Posterior cingulate gyrus (tissue), 11 donors: ENCODE measurements at places on chromosomes 1 and 21.
A peak's percentile ranks its signal among the peaks of the same experiment; 100 is the strongest.

DNA sequence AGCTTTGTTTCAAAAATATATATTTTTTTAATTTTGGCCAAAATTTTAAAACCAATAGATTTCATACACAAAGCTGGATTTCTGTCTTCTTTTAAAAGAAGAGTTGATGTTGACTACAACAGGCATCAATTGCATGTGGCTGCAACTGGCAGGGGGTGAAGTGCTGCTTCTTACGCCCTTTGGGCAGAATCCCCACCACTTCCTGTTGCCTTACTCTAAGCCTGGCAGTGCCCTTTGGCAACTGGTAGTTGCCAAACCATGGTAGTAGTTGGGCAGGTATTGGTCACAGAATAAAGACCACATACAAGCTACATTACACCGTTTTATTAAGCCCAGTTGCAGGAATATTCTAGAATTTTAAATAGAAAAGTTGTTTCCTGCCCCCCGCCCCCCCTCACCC lies 17.0 kb downstream of the LAMC2 start:
- no peak for DNase-seq

DNA sequence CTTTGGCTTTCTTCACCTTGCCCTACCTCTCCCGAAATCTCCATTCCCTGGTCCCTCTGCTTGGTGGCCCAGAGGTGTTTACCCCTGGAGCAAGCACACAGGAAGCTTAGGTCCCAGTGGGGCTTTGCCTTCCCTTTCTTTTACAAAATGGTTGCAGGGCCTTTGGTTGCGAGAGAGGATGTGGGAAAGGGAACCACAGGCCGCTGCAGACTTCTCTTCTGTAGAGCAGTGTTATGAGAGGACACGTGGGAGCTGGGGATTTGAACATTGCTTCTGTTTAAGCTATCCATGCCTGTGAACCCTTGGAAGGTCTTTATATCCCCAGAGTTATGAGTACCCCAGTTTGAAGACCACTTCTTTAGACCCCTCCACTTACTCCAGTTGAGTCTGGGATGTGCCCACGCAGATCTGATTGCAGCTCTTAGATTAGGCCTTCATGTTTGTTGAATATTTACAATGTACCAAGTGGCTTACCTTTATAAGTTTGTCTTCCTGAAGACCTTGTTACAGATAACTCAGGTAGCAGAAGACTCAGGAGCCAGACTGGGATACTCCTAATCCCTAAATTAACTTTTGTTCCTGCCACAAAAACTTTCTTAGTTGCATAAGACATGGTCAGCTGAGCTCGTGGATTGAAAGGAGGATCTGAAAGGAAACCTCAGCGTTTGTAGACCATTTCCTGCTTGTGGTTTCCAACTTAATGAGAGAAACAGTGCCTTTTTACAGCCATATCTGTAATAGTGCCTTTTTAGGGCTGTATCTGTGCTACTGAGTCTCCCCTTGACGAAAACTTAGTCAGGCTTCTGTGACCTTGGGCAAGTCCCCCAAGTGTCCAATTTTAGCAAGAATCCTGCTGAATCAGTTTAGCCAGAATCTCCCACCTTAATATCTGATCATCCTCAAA lies 21.9 kb upstream of the IVNS1ABP start:
- DNase-seq, result no peak

DNA sequence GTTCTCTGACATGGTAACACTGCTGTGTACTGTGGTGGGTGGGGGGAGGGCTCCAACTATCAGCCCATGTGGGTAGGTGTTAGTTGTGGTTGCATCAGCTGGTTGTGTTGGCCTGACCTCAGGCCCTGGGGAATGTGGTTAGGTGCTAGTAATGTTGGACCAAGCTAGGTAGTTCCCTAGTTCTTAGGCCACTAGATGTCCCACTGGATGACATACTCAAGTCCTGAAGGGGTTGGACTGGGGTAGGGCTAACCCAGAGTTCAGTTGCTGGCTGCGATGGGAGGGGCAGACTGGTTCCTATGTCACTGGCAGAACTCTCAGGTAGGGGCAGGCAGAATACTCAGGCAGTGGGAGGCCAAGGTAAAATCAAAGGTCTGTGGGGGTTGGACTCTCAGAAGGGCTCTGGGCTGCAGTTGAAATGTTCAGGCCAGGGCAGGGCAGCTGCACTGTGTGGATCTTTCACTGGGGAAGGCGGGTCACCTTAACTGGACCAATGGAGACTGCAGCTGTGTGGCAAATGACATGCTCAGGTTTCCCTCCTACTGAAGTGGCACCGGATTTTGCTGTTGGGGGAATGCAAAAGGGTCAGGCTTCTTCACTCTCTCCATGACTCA lies 870.7 kb downstream of the LRRIQ3 start:
- DNase-seq, result no peak

- peak; percentile 57 for DNase-seq
Observed at GRCh38 chr1:204791453-204792353, 79.0 kb upstream of the NFASC start.

DNA sequence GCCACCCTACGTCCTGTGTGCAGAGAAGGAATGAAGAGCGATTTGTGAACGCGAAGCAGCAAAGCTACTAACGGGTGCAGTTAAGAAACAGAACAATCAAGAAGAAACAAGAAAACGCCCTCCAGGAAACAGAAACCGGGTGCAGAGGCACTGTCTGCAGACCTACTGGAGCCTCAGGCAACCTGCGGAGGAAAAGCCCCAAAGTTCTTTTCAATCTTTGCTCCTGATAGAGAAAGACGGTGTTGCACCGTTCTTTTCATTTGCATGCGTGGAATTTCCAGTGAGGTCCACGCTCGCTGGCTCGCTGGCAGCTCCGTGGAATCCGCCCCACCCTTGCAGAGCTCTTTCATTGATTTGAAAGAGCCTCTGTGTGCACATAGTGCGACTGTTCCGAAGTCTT lies 37.0 kb upstream of the PDE9A start:
- no peak for DNase-seq

DNA sequence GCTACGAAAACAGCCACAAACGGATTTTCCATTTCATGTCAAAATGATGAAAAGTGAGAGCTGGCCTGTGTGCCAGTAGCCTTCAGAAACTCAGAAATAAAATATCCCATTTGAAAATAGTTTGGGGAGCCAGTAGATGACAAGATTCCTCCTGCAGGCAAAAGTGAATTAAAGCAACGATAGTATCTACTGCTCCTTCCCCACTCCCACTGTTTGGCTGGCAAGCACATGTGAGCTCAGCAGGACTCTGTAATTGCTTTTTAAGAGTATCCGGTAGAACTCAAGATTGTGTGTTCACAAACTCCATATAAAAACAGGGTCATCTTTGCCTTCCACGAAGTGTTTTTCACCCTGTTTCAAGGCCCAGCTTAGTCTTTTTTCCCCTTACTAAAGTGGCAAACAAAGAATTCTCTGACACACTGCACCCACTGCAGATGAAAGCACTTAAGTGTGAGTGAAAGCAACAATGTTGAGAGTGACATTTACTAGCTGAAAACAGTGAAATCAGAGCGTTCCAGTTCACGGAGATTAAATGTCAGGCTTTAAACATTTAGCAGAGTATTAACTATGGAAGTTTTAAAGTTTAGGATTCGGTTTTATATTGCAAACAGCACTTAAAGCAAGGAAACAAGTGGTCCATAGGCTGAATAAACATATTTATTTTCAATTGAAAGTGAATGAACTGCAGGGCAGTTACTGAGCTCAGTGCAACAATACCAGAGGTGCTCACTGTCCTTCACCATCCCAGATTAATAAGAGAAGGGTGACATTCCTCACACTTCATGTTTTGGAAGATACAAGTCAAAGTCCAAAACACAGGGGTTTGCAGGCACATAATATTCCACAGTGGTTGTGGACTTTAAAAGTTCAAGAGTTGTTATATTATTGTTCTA lies 70.0 kb downstream of the ALG14 start:
- no peak for DNase-seq

- no peak for DNase-seq
Observed at GRCh38 chr1:222896630-222897526, 82.0 kb downstream of the DISP1 start.

DNA sequence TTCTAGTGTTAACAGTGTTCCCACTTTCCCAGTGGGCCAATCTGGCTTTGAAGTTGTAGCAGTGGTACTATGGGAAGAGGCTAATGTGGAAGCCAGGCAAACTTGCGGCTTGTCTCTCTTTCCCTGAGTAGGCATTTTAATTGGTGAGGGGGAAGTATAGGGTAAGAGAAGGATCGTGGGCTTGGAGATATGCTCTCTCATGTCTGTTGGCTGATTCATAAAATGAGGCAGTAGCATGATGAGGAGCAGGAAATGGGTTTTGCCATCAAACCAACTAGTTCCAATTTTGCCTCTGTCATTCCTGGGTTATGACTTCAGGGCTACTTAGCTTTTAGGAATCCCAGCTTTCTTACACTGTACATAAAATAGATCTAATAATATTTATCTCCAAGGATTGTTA lies 12.1 kb downstream of the C8A start:
- no peak for DNase-seq

GRCh38 chr21:45451091-45451740 lies 46.3 kb downstream of the COL18A1 start:
- DNase-seq, result no peak

DNA sequence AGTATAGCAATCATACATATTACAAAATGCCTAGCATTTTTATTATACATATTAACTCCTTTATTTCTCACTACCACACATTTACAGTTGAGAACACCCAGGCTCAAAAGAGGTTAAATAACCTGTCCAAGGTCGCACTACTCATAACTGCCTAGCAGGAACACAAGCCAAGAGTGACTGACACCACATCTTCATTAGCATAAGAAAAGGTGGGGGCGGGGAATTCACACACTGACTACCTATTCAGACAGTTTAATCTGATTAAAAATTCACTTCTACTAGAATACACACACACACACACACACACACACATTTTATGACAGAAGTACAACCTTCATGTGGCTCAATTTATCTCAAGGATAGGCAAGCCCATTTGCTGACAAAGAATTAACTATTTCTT lies 77.8 kb upstream of the CACHD1 start:
- no peak for DNase-seq
